ENCODE measurements at places on chromosomes 12 and 14. TPM values are rescaled to one million over a fixed set of nuclear protein-coding genes. Genes with fewer than 3 reads are reported as not detected.

DNA sequence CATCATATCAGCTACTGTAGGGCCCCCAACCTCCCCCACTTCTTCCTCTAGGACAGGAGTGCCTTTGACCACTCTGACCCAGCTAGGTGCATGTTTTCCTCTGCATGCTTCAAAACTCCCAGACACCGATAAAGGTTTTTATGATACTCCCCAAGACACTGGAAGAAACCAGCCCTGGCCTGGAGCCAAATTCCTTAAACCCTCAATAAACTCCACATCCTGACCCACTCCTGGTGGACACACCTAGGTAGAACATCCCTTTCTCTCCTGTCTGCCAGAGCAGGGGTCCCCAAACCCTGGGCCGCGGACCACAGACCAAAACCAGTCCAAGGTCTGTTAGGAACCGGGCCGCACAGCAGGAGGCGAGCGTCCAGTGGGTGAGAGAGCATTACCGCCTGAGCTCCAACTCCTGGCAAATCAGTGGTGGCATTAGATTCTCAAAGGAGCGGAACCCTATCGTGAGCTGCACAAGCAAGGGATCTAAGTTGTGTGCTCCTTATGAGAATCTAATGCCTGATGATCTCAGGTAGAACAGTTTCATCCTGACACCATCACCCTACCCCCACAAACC, 49.6 kb downstream of the NT5DC3 start:
- no peak for DNase-seq

DNA sequence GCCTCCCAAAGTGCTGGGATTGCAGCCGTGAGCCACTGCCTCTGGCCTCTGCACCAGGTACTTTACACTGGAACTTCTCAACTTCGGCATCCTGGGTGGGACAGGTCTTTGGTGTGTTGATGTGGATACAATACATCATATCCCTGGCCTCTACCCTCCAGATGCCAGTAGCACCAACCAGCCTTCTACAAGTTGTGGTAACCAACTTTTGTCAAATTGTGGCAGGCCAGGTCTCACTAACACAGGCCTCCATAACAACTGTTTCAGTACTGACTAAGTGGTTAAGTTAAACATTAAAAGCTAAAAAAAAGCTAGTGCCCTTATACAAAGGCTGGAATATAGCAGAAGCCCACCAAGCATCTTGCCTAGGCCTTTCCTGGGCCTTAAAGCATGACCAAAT, 232.9 kb downstream of the PCNX1 start:
- DNase-seq = no peak

DNA sequence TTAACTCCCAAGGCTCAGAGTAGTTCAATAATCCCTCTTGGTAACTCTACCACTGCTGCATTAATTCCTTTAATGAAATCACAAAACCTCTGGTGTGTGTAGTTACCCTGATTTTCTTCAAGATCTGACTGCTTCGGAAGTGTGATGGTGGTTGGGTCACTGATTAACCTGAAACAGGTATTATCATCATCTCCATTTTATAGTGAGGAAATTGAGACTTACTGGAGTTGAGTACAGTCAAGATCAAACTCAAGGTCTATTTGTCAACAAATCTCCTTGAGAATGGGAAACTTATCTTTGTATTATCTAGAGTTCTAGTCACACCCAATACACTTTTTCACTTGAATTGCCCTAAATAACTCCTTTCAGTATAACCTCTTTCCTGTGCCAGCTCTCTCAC, 233.5 kb downstream of the BTG1 start:
- DNase-seq = no peak

DNA sequence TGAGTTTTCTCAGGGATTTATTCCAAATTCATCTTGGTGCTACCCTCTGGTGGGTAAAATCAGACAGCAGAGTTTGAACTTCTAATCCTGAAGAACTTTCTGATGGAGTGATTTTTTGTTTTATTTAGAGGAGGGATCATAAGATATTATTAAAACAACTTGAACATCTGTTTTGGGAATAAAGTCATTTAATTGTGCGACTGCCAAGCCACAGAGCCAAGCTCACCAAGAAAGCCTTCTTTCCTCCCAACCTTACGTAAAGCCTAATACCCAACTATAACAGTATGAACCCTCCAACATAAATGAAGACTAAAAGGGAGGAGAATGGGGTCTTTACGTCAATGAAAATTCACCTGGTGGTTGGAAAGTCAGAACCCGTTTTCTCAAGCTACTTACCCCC, 205.5 kb upstream of the IGF1 start:
- peak; percentile 20 for DNase-seq

- DNase-seq = no peak
Observed at GRCh38 chr14:36619853-36620252, 37.4 kb upstream of the NKX2-8 start.

DNA sequence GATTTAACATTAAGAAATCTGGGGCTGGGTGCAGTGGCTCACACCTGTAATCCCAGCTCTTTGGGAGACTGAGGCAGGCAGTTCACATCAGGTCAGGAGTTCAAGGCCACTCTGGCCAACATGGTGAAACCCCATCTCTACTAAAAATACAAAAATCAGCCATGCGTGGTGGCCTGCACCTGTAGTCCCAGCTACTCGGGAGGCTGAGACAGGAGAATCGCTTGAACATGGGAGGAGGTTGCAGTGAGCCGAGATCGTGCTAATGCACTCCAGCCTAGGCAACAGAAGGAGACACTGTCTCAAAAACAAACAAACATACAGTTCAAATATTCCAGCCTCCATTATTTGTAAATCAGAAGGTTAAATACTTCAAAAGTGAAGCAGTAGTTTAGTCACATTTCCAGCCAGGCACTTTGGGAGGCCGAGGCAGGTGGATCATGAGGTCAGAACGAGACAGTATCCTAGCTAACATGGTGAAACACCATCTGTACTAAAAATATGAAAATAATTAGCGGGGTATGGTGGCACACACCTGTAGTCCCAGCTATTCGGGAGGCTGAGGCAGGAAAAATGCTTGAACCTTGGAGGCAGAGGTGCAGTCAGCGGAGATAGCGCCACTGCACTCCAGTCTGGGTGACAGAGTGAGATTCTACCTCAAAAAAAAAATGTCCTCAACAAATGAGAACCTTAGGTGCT, 30.3 kb downstream of the HNRNPC start:
- DNase-seq = no peak

GRCh38 chr12:1515428-1515827, 79.0 kb downstream of the FBXL14 start:
- DNase-seq = no peak

DNA sequence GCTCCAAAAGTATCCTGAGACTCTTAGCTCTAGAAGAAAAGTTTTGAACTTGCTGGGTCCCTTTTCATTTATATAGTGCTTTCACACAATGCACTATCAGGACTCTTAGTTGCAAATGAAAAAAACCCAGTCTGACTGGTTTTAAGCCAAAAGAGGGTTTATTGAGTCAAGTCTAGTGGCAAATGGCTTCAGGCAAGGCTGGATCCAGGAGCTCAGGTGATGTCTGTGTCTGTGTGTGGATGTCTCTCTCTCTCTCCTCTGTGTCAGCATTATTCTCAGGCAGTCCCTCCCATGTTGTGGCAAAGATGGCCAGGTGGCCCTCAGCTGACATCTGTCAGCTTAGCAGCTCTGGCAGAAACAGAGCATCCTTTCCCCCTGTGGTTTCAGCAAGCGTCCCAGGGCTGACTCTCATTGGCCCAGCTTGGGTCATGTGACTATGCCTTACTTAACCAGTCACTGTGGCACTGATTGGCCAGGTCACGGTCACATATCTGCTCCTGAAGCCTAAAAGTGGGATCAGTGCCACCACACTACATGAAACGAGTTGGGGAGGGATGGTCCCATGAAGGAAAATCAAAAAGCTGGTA, 6.2 kb downstream of the TMEM120B start:
- DNase-seq = no peak

GRCh38 chr14:68961781-68962584, 17.1 kb downstream of the ACTN1 start:
- no peak for DNase-seq

DNA sequence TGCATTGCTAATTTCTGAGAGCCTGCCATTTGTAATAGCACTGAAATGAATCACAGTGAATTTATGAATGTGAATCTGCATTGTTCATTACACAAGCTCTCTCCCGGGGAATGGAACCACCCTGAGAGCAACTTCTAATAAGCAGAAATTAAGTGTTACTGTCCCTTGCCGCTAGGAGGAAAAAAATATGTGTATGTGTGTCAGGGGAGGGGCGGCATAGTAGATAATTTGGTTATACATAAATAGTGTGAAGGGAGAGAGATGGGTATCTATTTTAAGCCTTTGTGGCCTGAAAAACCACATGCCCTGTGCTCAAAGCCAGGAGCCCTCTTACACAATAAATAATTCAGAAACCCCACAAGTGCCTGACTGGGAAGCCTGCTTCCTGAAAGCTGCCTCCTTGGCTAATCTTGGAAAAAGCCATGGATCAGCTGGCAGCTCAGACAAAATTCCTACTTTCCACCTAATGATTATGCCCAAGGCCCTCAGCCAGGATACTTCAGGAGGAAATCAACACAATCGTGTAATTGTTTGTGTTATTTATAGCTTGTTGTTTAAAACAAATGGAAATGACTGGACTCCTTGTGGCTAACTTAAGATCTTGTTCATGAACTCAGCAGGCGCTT, 366.2 kb upstream of the KITLG start:
- peak; percentile 44 for DNase-seq

GRCh38 chr12:45148006-45148405, 67.9 kb upstream of the ANO6 start:
- no peak for DNase-seq

- DNase-seq = no peak
Observed at GRCh38 chr14:56358275-56358674, 221.3 kb upstream of the TMEM260 start.

DNA sequence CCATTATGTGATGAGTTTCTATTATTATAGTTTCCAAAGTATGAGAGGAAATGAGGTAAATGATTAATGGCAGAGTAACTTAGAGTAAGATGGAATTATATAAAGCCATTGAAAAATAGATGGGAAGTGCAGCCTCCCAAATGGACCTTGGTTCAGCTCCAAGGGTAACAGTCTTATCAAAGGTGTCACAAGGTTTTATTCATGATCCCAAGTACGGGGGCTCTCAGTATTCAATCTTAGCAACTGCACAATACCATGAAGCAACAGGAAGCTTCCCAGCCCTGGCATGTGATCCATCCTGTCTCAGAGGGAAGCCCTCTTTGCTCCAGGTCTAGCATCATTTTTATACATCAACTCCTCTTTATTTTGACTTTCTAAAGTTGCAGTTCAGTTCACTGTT, 948.2 kb downstream of the GALC start:
- no peak for DNase-seq

The ENDOU gene
- 0.31 TPM for total RNA-seq

The IRAK3 gene
- total RNA-seq = 7.8 TPM

The RARG gene
- 17.5 TPM for total RNA-seq

The COX8C gene
- total RNA-seq = not detected

The POTEM gene
- total RNA-seq = not detected

Data from muscle of leg (tissue), 16 donors.